ENCODE measurements at places on chromosomes 6 and 20.

DNA sequence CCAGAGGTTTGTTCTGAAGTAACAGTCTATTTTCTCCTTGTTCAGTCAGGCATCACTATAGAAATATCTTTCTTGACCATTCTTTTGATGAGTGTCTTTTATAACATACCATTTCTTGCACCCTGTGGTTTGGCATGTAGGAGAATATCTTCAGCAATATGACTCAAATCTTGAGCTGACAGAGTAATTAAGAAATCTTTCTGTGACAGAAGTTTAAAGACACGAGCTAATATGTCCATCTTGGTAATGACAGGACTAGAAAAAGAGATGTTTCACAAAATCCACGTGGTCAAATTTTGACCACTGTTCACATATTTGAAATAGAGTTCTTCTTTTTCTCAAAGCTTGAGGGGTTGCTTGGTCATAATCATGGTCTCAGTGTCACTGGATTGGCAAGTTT lies 149.9 kb downstream of the MYB start:
- no peak for DNase-seq

DNA sequence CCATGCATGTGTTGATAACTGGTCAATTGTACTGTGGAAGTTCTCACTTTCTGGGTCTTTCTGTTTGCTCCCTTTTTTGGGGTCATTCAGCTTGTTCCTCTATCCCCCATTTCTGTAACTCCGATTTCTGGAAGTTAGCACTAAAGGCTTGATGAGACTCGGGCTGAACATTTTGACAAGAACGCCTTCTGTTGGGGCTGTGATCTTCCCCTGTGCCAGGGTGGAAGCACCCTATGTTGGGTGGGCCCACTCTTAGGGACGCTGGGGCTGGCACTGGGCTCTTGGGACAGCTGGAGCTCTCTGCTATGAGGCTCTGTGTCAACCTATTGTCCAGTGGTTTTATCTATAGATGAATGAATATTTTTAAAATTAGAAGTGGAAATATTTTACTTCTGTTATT lies 60.1 kb upstream of the FRMD1 start:
- no peak for DNase-seq

GRCh38 chr6:114543696-114544095 lies 200.9 kb upstream of the HS3ST5 start:
- no peak for DNase-seq

DNA sequence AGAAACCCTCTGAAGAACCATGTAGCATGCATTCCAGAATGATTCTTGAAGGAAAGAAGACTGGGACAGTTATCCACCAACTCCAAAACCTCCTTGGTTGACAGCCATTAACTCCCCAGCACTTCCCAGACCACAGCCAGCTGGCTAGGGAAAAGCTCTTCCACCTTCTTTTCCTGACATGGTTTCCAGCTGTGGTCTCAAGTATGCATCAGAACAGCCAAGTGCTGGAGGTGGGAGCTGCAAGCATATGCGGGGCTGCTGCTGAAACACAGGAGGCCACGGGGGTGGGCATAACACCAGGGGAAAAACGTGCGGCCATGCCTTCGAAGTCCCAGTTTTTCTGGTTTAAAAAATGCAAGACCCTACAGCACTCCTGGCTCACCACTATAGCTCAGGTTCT lies 108.0 kb upstream of the FAM184A start:
- DNase-seq, result no peak

- DNase-seq, result no peak
These were observed 311.9 kb upstream of the CITED2 start for GRCh38 chr6:139686308-139686707.

DNA sequence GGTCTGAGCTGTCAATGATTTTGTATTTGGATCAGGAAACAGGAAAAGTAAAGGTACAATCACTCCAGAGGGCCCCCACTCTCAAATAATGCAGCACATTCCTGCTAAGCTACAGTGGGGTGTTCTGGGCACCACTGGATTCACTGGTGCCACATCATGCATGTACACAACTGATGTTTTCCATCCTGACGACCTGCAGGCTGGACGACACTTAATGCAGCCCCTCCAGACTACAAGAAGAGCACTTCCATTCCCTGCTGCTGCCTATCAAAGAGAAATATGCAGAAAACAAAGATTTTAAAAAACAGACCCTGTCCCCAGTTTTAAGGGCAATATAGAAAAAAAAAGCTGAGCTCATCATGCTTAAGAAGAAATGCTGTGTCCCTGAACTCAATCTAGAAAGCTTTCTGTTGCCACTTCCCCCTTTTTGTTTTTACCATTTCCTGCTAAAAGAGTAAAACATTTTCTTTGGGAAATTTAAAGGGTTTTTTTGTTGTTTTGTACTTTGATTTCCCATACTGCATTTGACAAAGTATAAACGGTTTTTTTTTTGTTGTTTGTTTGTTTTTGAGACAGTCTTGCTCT lies 35.5 kb downstream of the ABHD12 start:
- DNase-seq, result no peak

GRCh38 chr6:15620611-15621010 lies 42.2 kb downstream of the DTNBP1 start:
- DNase-seq, result no peak

DNA sequence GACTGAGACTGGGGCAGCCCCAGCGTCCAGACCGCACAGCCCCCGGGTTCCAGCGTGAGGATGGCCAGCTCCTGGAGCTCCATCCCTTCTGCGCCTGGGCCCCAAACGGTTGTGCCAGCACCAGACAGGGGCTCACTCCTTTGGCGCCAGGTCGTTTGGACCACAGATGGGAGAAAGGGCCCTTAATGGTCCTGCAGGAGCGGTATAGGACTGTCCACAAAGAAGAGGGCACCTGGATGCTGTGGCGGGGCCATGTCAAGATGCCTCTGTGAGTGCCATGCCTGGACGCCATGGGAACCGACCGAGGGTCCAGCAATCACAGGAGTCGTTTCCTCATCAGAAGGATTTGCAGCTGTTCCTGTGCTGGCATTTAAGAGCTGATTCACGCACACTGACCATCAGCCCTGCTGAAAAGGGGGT lies 82.7 kb downstream of the DLL1 start:
- peak; percentile 5 for DNase-seq

DNA sequence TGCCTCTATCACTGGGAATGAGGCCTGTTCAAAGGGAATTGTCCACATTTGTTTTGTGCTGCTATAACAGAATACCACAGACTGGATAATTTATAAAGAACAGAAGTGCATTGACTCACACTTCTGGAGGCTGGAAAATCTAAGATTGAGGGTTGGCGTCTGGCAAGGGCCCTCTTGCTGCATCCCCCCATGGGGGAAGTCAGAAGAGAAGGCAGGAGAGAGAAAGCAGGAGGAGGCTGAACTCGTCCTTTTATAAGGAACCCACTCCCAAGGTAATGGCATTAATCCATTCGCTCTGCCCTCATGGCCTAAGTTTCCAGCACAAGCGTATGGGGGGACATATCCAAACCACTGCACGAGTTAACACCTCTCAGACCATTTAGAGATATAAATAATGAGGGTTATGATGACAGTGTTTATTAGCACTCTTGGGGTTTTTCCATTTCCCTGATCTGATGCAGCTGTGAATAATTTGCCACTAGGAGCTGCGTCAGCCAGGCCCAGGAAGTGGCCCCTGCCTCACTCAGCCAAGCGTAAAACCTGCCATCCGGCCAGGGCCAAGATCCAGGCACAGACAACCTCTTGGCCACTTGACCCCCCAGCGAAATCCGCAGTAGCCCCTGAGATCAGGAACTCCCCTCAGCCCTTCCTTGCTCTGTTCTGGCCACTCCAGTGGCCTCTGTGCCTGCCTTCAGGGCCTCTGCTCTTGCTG lies 14.2 kb upstream of the SLCO4A1 start:
- peak; percentile 23 for DNase-seq

GRCh38 chr6:7154341-7155139 lies 46.8 kb downstream of the RREB1 start:
- peak; percentile 22 for DNase-seq

DNA sequence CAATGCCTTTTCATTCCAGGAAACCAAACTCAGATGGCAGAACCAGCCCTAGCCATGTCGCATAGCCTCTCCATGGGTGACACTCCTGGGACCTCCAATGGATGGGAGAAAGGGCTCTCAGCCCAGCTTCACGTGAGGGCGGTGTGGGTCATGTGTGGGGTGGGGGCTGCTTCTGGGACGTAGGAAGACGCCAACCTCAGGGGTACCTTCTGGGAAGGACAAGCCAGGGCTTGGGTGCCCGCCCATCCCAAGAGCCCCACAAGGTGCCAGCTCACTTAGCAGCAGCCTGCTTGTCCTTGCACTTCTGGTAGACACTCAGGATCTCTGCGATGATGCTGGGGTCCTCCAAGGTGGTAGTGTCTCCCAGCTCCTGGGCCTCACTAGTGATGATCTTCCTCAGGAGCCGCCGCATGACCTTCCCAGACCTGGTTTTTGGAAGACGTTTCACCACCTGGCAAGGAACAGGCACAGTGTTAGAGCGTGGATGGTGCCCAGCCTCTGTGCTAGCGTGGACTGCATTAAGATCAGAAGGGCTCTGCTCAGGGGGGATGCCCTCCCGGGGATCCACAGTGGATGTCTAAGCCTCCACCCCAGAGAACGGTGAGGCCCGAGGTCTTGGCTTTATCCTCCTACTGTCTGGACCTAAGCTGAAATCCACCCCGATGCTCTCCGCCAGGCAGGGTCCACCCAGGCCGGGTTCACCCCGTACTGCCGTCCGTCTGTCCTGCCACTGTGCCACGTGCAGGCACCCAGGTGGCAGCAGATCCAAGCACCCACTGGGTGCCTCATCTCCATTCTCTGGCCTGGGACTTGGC lies 15.1 kb upstream of the APMAP start:
- no peak for DNase-seq

- no peak for DNase-seq
These were observed 1358.6 kb upstream of the GJE1 start for GRCh38 chr6:140774080-140774505.

- DNase-seq, result no peak
These were observed 9.2 kb downstream of the TP53INP2 start for GRCh38 chr20:34713194-34713943.

DNA sequence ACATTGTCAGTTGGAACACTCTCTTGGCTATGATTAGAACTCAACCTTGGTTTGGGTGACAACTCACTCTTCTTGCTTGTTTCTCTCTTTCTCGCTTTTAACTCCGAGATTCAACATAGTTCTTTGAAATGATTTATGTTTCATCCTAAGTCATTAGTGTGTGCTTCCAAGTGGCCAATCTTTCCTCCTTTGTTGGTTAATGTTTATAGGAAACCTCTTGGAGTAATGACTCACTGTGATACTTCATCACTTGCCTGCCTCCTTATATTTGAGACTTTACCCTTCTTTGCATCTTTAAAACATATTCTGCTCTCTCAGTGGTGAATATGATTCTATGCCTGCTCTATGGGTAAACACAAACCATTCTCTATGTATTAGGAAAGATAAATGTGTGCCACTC lies 279.7 kb upstream of the FLRT3 start:
- no peak for DNase-seq

- no peak for DNase-seq
These were observed 118.2 kb upstream of the DST start for GRCh38 chr6:56760842-56761241.

DNA sequence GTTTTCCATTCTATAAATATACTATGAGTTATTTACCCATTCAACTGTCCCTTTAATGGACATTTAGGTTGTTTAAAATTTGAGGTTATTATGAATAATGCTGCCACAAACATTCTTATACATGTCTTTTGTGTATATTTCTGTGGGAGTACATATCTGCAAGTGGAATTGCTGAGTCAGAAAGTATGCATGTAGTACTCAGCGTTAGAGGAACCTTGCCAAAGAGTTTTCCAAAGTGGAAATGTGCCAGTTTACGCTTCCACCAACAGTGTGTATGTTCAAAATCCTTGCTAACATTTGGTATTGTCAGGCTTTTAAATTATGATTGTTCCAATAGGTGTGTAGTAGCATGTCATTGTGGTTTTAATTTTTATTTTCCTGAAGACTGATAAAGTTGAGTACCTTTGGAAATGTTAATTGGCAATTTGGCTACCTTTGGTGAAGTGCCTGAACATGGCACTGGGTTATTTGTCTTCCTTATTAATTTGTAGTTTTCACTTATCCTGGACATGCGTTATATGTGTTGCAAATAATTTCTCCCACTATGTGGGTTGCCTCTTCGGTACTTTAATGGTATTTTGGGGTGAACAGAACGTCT lies 341.2 kb downstream of the CD83 start:
- no peak for DNase-seq

DNA sequence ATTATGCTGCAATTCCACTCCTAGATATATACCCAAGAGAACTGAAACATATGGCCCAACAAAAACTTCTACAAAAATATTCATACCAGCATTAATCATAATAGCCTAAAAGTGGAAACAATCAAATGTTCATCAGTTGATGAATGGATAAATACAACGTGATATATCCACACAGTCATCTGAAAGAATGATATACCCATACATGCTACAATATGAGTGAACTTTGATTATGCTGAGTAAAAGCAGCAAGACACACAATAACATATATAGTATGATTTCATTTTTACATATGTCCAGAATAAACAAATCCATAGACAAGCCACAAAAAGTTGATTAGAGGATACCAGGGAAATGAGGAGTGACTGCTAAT lies 30.7 kb downstream of the CDK19 start:
- no peak for DNase-seq

GRCh38 chr6:158839796-158840195 lies 20.6 kb upstream of the EZR start:
- DNase-seq, result no peak

- no peak for DNase-seq
These were observed 187.1 kb upstream of the RNF217 start for GRCh38 chr6:124775121-124775520.

DNA sequence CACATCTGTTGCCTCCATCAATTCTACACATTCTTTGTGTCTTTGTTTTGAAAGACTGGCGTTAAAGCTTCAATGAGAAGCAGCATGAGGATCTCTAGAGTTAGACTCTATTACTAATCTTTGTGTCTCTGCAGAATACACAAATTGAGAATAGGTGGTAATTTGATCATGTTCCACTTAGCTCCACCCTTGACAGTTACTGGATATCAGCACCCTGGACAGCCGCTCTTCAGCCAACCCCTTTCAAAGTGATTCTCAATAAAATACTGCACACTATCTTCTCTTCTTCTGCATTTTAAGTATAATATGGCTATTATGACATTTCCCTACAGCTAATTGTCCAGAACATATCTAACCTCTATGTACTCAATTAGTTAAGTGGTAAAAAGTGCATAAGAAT lies 54.3 kb upstream of the CNR1 start:
- no peak for DNase-seq

DNA sequence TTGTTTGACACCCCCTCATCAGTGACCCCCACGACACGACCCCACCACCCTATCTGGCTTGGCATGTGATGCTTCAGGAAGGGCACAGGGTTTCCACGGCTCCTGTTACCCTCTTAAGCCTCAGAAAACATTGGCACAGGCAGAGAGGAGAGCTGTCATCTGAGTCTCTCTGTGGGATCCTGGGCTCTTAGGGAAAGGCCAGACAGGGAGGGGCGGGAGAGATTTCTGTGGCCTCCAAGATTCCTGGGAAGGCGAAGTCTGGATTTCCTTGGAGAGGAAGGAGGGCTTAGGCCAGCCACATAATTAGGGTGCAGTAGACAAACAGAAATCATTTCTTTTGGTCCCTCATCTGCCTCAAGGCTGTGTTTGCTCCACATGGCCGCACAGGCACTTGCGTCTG lies 191.6 kb upstream of the SNX9 start:
- DNase-seq, result no peak

All from activated CD4-positive, alpha-beta memory T cell treated with anti-CD3 and anti-CD28 coated beads for 36 hours (primary cell).